Suppressor macrophage treated with lipopolysaccharide for 1 hour (primary cell): ENCODE measurements at places on chromosomes 11 and 22.

GRCh38 chr22:31233001-31233400, 20.9 kb downstream of the LIMK2 start:
- DNase-seq, result peak; percentile 77

- no peak for DNase-seq
Measured at GRCh38 chr11:19574916-19575315, 137.7 kb upstream of the NAV2 start.

DNA sequence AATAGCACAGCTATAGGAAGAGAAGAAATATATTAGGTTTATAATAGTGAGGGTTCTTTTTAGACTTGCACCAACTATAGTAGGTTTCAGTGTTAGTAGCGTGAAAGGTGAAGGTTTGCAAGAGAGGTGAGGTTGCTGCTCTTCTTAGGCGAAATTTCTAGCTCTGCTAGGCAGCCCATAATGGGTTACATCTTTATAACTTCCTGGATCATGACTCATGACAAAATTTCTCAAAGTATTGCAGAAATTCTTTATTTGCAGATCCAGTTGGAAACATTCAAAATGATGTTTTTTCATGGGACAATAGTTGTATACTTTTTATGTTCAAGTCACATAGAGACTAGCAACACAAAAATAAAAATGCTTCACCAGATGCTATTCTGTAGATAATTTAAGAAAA, 260.0 kb downstream of the SOX6 start:
- DNase-seq, result no peak

DNA sequence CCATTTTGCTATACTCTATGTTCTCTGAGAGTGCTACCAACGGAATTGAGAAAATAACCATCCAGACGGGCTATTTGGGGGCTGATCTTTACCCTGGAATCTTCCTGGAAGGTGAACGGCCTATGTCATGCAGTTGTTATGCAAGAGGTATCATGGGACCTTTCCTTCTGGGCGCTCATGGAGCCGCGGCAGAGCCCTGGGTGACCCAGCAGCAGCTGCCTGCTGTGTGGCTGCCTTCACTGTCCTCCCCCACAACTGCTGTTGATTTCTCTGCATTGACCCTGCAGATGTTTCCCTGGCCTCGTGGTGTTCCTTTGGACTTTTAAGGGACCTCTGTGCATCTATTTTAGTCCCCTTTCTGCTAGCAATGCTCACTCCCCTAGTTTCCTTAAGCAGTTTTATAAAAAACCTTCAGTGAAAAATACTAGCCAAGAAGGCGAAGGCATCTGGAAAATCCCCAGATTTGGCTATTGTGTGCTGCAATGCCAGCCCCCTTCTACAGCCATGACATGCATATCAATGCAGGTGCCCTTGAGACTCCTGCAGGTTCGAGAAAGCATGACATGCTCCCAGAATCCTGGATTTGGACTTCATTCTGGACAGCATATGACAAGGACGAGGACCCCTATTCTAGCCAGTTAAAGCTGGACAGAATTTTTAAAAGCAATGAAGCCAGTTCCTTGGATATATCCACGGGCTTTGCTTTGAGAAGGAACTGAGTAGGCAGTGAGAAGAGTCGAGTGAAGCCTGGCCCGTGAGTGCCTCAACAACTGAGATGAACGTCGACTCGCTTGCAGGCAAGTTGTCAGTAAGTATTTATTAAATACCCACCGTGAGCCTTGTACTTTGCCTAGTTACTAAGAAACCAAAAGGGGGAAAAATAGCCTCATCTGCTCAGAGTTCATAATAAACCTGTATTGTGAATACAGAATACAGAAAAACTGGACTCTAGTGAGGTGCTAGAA, at the start of gene SLC25A18:
Gene SLC25A18, plus strand, starts transcription at position 593 of the 965 bp plus-strand sequence. CDS start 16,447 bp downstream, outside the sequence.
- DNase-seq, result peak; percentile 23
